Stimulated activated CD8-positive, alpha-beta memory T cell treated with anti-CD3 and anti-CD28 coated beads, Interleukin-4, amount 100 ng/mL, for 24 hours (primary cell): ENCODE measurements at places on chromosomes 1 and 21.

DNA sequence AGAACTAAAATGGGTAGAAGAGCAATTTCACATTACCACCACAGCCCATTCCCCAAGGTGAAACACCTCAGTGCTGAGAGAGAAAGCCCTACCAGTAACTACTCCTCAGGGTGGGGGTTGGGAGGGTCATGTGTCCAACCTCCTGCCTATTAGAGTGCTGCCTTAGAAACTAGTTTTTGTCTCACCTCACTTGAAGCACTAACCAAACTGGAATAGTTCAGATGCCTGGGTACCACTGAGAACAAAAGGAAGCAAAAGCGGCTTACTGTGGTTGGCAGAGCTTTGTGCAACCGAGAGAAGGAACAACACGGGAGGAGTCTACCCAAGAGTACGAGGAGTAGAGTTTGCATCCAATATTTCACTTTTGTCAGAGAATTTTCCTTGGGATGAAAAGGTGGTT, 1207.5 kb upstream of the ADGRL2 start:
- DNase-seq: no peak

- no peak for DNase-seq
Measured at GRCh38 chr1:238960071-238960470, 426.3 kb upstream of the CHRM3 start.

DNA sequence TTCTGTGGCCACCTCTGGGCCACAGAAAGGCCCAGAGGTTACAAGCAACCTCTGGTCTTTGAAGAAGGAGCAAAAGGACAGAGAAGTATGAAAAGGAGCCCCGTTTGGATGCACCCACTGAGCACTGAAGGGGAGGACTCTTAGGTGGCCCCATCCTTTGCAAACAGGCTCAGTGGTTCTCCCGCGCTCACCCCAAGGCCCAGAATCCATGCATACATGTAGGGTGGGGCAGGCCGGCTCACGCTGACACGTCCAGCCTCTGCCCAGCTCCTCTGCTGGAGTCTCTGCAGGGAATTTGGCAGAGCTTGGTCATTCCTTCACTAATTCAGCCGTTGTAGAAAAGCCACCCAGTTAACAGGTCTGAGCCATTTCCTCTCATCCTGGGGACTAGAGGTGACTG, 61.3 kb upstream of the AJAP1 start:
- no peak for DNase-seq

- no peak for DNase-seq
Measured at GRCh38 chr1:48198970-48199369, 23.5 kb upstream of the SLC5A9 start.

DNA sequence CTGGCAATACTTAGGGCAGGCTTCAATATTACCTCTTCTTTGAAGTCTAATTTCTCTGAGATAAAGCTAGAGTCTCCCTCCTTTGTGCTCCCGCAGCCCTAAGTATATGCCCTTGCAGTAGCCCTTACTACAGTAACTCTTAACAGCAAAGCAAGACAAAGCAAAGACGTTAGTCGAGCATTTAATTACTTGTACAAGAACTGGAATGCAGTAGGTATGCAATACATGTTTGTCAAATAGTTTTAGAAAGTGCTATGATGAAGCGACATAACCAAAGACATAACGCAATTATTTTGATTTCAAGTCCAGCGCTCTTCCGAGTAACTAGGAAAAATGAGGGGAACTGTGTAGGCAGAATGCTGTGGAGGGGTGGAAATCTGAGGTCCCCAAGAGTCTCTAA, 1.6 kb downstream of the P3H1 start:
- no peak for DNase-seq

DNA sequence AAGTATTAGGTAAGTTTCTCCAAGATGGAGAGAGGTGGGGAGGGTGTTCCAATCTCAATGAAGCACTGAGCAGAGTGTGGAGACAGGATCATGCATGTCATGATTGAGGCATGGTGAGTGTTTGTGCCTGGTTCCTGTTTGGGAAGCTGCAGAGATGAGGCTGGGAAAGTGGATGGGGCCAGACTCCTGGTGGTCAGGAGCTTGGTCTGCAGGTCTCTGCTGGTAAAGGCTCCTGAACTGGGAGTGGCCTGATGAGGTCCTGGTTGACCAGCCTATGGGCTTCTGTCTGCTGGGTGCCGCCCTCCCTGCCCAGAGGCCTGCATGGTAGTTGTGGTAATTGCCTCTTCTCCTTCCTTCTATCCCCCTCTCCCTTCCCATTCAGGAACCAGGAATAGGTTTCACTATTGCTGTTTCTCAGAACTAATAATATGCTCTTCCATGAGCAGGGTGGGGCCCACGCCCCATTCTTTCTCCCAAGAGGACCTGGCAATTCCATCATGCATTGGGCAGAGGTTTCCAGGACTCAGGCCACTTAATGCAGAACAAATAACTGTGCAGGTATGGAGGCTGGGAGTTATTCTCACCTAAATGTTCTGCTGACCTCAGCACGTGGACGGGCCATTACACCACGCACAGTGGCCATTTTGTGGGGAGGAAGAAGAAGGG, 24.5 kb downstream of the PROK1 start:
- DNase-seq: no peak

DNA sequence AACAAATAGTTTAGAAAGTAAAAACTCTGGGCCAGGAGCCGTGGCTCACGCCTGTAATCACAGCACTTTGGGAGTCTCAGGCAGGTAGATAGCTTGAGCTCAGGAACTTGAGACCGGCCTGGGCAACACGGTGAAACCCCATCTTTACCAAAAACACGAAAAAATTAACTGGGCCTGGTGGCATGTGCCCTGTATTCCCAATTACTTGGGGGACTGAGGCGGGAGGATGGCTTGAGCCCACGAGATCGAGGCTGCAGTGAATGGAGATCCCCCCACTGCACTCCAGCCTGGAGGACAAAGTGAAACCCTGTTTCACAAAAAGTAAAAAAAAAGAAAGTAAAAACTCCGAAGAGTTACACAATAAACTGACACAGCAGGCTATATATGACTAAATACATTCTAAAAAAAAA, 10.6 kb downstream of the CEP170 start:
- no peak for DNase-seq

GRCh38 chr1:234400773-234401172, 27.5 kb downstream of the COA6 start:
- DNase-seq: no peak

- no peak for DNase-seq
Measured at GRCh38 chr21:15112858-15113257, 48.1 kb upstream of the NRIP1 start.

DNA sequence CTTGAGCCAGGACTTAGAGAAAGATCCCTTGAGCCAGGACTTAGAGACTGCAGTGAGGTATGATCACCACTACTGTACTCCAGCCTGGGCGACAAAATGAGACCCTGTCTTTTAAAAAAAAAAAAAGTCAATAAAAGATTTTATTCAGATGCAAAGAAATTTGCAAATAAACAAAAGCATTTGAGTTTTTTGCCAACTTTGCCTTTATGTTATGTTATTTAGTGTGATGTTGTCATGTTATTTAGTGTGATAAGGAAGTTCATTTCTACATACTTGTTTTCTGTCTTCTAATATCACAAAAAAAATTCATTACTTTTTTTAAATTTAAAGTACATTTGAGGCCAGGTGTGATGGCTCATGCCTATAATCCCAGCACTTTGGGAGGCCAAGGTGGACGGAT, 9.0 kb downstream of the RAD54L start:
- no peak for DNase-seq

DNA sequence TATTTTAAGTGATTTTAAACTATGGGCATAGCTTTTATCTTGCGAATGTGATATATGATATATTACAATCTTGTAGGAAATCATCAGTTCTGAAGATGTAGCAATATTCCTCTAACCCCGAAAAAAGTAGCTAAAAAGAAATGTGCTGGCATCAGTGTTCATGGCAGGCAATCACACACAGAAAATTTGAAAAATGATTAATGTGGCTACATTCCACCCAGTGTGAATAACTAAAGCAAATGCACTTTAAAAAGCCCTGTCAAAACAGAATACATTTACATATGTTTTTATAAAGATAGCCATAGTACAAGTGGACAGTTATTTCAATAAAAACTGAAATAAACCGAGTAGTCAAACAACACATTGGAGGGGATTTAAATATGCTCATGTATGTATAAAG, 260.2 kb downstream of the HHAT start:
- no peak for DNase-seq

GRCh38 chr1:62341089-62341488, 21.9 kb upstream of the KANK4 start:
- no peak for DNase-seq

- DNase-seq: no peak
Measured at GRCh38 chr1:39453603-39454002, 37.8 kb upstream of the BMP8A start.

GRCh38 chr1:29703596-29704370, 467.5 kb downstream of the PTPRU start:
- no peak for DNase-seq

GRCh38 chr1:178808529-178808928, 62.3 kb downstream of the ANGPTL1 start:
- DNase-seq: no peak

DNA sequence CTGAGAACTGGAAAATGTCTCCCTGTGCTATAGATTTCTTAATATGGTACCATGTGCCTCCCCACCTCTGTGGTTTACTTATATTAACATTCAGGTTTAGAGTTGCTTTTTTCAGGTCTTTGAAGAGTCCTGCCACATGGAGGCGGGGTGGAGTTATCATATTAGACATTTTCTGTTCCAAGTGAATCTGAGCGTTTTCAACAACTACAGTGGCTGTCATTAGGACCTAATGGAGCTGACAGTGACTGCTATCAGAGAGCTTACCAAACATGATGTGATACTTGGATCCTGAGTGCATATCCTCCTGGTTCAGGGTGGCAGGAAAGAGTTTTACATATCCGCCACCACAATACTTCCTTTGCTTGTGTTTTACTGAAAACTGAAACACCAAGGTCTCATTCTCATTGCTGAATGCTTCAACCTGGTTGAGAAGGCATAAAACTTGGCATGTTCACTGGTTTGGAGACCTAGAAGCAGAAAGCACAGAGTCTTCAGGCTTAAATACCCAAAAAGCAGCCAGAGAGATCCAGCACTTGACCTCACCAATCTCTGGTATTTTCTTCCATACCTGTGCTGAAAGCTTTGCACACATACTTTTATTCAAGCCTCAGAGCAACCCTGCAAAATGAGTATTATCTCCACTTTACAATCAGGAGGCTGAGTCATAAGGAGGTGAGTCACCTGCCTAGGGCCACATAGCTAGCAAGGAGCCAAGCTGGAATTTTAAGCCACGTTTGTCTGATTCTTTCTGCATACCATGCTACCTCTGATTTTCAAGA, 47.4 kb upstream of the OSBPL9 start:
- DNase-seq: no peak

DNA sequence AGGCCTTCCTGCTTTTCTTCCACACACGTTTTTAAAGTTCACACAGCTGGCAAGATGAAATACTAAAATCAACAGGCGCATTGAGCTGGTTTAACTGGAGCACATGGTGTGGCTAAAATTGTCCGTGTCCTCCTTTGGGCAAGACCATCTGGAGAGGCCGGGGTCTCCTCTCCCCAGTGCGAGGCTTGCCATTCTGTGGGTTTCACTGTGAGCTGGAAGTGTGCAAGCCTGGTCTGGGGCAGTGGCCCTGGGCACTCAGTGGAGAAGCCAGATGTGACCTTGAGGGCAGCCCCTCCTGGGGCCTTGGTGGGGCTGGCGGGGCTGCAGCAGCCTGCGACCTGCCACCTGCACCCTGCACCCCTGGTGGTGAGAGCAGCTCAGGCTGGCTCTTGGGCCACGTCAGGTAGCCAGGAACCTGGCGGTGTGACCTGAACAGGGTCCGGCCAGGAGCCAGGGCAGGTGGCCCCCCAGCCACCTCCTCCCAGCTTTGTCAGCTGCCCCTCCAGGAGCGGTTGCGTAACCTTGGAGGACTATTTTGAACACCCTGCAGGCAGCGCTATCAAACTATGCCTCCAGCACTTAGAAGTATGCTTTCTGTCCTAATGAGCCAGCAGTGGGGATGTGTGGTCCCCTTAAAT, 52.4 kb downstream of the SLC37A1 start:
- no peak for DNase-seq

GRCh38 chr1:203519053-203519840, 25.3 kb downstream of the OPTC start:
- no peak for DNase-seq

DNA sequence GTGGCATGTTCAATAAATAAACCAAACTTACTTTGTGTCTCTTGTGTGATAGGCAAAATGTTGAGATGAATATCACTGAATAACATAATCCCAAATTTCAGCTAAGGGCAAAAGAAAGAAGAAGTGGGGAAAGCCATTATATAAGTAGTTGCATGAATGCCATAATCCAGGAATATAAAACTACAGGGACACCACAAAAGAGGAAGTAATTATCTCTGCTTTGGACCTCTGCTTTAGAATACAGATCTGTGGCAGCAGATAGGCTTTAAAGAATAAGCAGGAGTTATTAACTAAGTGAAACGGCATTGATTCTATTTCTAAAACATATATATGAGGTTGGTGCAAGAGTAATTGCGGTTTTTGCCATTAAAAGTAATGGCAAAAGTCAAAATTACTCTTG, 288.5 kb upstream of the SNX7 start:
- no peak for DNase-seq

- DNase-seq: no peak
Measured at GRCh38 chr1:42767510-42768000, 506 bp downstream of the C1orf50 start.

DNA sequence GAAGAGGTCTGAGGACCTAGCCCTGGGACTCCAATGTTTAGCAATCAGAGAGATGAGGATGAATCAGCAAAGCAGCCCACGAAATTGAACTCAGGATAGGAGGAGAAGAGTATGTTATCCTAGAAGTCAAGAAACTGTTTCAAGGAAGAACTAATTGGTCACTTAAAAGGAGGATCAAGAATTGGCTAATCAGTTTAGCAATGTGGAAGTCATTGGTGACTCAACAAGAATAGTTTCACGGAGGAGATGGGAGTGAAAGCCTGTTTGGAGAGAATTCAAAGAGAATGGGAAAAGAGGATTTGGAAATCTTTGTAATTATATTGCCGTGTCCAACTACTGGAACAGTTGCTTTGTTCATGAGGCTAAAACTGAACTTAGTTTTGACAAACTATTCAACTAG, 7.4 kb downstream of the HMCN1 start:
- no peak for DNase-seq

DNA sequence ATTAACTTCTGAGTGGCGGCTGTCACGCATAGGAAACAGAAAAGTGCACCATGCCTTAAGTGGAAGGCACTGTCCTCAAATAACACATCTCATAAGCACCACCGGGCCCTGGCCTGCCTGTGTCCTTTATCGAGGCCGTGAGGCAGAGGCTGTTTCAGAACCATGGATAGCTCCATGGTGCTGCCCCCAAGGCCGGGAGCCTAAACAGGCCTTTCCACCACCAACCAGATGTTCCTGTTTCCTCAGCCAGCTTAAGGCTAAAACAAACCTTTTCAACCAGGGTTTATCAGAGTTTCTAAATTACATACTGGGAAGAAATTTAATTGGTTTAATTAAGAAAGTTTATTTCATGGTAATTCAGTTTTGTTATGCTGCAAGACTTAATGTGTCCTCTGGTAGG, 114.4 kb downstream of the DMRTA2 start:
- DNase-seq: no peak

GRCh38 chr21:25506887-25507286, 100.4 kb downstream of the MRPL39 start:
- DNase-seq: no peak
